ENCODE measurements at places on chromosomes 1 and 21. TPM values are rescaled to one million over a fixed set of nuclear protein-coding genes. Genes with fewer than 3 reads are reported as not detected.

GRCh38 chr1:54096877-54097240, 43.5 kb downstream of the TCEANC2 start:
- DNase-seq = no peak

- no peak for DNase-seq
These were observed 14.9 kb upstream of the SMIM12 start for GRCh38 chr1:34874296-34874952.

DNA sequence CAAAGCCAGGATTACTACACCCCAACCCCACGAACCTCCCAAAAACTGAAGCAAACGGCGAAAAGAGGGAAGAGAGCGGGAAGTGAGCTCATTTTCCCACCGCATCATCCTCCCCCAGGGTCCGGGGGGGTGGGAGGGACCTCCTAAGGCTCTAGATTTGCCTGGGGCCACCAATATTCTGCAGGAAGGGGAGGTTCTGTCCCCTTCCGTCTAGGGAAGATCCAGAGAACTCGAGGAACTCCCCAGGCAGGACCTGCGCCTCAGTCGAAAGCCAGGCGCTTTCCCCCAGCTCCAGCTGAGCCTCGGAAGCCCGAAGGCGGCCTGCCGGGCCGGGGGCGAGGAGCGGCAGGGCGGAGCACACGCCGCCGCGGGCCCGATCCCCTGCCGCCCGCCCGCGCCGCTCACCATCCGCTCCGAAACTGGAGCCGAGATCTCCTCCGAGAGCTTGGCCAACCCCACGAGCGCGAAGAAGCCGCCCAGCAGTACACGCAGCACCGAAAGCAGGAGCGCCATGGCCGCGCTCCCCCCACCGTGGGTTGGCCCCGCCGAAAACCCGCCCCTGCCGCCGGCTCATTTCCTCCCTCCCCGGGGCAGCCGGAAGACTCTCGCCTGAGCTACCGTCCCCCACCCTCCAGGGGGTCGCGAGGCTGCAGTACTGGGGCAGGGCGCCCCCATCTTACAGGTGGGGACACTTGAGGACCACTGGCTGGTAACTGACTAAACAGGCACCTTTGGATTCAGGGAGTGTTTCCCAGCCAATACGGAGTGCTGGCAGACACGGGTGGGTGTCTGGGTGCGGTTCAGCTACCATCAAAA, at the start of gene TMEM35B:
Gene TMEM35B, minus strand, starts transcription at position 555 of the 816 bp plus-strand sequence. Its CDS starts 42 bp downstream, at position 513.
- DNase-seq = peak; percentile 75

DNA sequence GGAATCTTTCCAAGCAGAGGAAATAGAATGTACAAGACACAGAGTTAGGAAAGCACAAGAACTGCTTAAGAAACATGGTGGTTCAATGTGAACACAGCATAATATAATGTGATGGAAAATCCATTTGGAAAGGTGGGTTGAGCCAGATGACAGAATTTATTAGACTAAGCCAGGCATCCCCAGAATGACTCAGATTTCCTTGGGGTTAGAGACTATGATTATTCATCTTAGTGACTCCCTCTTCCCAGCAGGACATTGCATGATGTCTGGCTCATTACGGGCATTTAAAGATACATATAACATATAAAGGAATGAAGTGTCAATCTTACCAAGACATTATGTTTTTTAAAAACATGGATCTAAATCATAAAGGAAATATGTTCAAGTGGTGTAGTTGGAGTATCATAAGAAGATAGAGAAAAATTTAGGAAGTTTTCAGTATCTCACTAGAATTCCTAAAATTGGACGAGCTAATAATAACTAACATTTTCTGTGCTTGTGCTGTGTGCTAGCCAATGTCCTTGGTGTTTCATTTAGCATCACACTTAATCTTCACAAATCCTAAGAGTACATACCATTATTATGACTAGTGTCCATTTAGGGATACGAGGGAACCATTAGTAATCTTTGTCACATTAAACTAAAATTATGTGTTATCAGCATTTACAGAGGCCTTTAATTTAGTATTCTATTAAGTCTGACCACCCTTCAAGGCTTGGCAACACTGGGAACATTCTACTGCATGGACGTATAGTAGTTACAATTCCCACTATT, 41.0 kb upstream of the ST6GALNAC5 start:
- DNase-seq = no peak

GRCh38 chr1:3461934-3462275, 7.4 kb downstream of the ARHGEF16 start:
- DNase-seq = no peak

DNA sequence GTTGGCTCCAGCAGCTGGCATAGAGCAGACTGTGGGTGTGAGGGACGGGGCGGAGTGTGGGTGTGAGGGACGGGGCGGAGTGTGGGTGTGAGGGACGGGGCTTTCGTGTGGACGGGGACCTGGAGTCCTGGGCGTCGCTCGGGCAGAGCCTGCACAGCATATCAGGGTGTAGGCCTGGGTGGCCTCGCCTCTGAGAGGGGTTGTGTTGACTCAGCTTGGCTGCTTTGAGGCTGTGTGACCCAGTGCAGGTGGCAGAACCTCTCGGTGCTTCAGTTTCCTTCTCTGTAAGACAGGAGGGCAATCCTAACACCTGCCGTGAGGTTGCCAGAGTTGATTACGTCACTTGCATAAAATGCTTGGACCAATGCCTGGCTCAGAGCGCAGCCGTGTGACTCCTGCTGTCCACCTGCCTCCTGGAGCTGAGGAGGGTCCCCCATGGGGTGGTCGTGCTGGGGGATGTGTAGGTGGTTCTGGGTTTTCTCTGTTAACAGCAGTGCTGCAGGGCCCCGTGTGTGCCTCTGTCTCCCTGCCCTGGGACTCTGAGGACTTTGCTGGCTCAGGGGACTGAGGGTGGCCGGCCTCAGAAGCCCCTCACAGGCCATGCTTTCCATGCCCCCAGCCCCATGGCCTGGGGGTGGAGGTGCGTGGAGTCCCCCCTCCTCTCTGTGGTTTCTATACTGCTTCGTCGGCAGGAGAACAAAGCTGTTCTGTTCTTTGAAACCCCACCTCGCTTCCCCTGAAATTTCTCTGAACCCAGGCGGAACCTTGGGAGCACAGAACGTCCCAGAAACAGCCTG, 15.4 kb downstream of the PDXK start:
- peak; percentile 66 for DNase-seq

GRCh38 chr1:9877962-9878361, 32.1 kb downstream of the CTNNBIP1 start:
- DNase-seq = no peak

- no peak for DNase-seq
These were observed 29.6 kb upstream of the RGS16 start for GRCh38 chr1:182633657-182634281.

- no peak for DNase-seq
These were observed 244.4 kb downstream of the KAZN start for GRCh38 chr1:14842891-14843290.

DNA sequence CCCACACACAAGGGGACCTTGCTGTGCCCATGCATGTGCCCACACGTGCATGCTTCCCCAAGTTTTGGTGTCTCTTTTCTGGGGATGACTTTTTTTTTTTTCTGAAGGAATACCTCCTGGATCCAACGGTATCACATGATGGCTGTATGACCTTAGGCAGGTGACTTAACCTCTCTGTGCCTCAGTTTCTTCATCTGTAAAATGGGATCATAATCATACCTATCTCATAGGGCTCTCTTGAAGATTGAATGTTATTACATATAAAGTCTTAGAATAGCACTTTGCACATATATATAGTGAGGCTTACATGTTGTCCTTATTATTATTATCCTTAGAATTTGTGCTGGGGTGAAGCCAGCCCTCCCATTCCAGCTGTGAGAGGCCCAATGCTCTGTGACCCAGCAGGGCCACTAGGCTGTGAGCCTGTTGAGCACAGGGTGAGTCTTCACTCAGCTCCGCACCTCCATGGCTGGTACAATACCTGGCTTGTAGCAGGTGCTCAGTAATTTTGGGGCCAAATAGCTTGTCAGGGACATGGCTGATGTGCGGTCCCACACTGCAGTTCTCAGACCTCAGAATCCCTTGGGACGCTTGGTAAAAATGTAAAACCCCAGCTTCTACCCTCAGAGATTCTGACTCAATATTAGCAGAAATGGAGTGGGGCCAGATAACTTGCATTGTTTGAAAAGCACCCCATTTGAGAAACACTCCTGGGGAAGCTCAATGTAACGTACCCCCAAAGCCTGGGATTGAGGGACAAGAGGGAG, 20.6 kb downstream of the STUM start:
- no peak for DNase-seq

- DNase-seq = no peak
These were observed 41.9 kb downstream of the ASTN1 start for GRCh38 chr1:177122461-177123251.

- DNase-seq = no peak
These were observed 4.5 kb upstream of the RGL1 start for GRCh38 chr1:183800449-183800848.

- no peak for DNase-seq
These were observed 46.7 kb upstream of the OSBPL9 start for GRCh38 chr1:51570063-51570710.

GRCh38 chr21:38820471-38821239, 14.9 kb downstream of the ETS2 start:
- peak; percentile 94 for DNase-seq

GRCh38 chr1:5189384-5189783, 535.0 kb downstream of the AJAP1 start:
- no peak for DNase-seq

DNA sequence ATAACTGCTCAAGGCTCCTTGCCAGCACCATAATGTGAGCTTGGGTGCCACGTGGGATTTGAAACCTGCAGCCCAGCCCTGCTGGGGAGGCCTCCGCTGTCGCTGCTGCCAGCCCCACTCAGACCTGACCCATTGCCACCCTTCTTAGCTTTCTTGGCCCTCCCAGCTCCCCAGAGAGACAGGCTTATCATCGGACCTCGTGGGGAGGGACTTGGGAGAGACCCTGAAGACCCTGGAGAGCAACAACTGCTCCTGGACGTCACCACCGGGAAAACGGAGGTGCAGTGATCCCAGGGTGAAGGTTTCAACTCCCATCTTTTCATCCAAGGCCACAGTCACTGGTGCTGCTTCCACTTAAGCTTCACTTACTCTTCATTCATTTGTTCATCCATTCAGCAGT, 596.1 kb downstream of the PTPRU start:
- no peak for DNase-seq

DNA sequence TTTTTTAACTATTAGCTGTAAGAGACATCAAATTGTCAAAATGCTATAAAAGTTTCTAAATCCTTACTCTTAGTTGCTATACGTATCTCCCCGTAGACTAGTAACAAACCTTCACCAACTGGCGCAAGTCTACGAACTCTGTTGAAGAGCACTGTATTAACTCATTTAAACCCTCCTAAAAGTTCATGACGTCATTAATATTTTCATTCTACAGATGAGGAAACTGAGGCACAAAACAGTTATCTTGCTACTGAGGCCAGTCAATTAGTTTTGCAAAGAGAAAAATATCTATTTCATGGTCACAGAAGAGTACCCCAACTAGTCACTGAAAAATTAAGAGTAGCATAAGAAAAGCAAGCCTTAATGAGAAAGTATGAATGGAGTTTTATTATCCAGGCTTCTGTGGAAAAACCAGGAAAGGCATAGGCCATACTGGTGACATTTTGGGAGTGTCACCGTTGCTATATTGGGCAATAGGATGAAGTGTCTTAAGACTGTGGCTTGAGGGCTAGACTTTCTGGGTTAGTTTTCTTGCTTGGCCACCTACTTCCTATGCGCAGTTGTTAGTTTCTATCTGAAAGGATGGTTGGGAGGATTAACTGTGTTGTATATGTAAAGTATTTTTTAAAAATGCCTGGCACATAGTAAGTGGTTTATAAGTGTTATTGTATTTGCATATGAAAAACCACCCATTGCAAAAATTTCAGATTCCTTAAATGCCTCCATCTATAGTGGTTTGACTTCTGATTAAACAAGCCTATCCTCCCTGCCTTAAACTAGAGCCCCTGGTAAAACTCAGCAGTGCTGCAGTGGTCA, 52.4 kb upstream of the SYT14 start:
- DNase-seq = no peak

GRCh38 chr1:39368045-39368444, 123.4 kb upstream of the BMP8A start:
- DNase-seq = no peak

GRCh38 chr1:32431736-32432400, 33.0 kb upstream of the ZBTB8B start:
- no peak for DNase-seq

DNA sequence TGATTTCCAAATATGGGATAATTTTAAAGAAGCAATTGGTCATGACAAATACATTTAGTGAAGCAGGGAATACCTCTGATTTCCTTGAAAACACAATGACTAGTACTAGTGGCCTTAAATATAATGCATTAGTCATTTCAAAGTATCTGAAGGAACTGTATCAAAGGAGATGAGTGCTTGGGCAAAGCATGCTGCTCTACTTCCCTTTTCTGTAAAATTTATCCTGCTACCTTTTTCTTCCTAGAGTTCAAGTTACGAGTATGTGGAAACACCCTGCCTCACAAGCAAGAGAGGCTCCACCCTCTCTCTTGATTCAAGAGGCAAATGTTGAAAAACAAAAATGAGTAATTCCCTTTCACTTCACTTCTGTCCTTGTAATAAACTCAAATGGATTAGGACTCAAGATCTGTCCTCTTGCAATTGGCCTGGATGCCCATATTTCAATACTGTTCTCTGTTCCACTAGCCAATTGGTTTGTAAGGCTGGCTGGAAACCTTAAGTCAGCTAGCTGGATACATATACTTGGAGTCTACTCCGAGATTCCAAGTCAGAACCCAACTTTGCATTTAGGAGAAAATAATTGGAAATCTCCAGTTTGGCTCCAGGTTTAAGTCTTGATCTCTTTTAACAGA, 92.5 kb downstream of the CDC42BPA start:
- no peak for DNase-seq

DNA sequence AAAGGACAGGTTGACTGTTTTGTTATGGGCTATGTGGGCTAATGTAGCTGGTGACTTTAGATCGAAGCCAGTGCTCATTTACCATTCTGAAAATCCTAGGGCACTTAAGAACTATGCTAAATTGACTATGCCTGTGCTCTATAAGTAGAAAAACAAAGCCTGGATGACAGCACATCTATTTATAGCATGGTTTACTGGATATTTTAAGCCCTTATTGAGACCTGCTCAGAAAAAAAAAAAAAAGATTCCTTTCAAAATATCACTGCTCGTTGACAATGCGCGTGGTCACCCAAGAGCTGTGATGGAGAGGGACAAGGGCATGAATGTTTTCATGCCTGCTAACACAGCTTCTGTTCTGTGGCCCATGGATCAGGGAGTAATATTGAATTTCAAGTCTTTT, 48.1 kb downstream of the CAMSAP2 start:
- DNase-seq = no peak

The KCNK2 gene
- total RNA-seq = 0.08 TPM

The PLCH2 gene
- 3.4 TPM for total RNA-seq

The TNFRSF4 gene
- total RNA-seq = 0.38 TPM

All from left lobe of liver (tissue), 2 donors.